ENCODE measurements at places on chromosomes 16 and 17.

DNA sequence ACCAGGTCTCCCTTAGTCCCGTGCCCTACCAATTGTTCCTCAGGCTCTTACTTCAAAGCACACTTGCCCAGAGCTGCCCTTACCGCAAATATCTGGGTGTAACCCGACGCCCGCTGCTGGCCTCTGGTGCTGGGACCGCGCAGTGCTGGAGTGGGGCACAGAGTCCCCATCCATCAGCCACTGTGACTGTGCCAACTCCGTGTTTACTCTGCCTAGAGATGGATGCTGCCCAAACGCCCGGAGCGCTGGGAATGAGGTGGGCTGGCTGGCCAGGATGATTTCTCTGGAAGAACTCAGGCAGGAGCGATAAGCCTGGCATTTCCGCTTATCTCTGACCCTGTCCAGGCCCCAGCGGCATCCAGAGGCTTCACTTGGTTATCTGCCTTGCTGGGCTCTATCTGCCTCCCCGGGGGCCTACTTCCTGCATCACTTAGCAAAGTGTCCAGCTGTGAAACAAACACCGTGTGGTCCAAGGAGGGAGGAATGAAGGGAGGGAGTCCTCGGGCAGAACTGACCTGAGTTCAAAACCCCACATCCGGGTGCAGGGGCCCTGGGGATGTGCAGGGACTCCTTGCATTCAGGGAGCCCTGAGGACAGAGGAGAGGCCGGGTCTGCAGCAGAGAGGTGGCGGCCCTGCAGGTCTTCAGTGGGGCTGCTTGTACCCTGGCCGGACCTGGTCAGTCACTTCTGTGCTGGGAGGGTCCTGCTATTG is 9.4 kb upstream of the MYLK3 start:
- no peak for DNase-seq

DNA sequence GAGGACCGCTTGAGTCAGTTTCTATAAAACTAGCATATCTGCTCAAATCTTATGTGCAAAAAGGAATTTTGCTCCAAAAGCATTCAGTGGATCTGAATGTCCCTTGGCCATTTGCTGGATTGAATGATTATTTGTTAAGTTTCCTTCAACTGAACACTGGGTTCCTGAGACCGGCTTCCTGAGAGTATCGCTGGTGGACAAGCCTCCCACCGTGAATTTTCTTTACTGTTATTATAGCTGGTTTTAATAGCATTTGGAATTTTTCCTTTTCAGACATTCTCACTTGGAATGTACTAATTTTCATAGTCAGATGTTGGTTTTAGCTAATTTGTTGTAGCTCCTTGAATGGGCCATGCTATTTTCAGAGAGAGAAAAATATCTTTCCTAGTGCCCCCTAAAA is 9.8 kb upstream of the MYOCD start:
- no peak for DNase-seq

DNA sequence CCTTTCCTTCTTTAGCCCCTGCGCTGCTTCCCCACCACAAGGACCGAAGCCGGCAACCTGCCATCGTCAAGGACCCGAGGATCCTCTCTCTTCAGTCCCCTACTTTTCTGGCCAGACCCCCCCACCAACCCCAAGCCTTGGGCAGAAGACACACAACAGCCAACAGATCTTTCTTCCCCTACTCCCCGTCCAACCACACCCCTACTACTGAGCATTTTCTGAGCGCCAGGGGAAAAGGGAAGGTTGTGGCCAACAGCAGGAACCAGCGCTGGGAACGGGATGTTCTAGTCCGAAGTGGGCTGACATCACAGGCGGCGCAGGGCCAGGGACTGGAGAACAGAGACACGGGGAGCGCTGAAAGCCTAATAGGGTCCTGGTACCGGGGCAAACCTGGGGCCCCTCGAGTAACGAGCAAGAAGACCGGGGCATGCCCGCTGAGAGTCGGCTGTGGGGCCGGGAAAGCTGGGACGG is 528 bp downstream of the PER1 start:
- no peak for DNase-seq

- DNase-seq: no peak
Observed at GRCh38 chr17:10821054-10821453, 16.8 kb downstream of the PIRT start.

- no peak for DNase-seq
Observed at GRCh38 chr17:21278450-21279197, 5.9 kb upstream of the MAP2K3 start.

GRCh38 chr16:4365014-4365406 is 6.6 kb upstream of the VASN start:
- DNase-seq: no peak

DNA sequence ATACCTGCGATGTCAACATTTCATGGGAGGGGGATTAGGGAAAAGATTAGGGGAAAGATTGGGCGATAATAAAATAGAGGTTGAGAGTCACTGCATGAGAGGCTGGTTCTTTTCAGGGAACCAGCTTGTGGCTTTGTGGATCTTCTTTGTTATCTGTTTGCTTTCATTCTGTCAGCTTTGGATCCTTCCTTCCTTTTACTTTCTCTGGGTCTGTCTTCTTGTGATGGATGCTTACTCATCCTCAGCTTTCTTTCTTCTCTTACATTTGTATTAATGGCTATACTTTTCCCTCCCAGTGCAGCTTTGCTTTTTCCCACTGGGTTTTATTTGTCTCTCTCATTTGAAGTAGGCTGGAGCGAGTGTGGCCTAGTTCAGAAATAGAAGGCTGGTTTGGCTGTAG is 47.1 kb downstream of the RPTOR start:
- DNase-seq: no peak

- DNase-seq: no peak
Observed at GRCh38 chr16:52649870-52650269, 102.9 kb upstream of the TOX3 start.

DNA sequence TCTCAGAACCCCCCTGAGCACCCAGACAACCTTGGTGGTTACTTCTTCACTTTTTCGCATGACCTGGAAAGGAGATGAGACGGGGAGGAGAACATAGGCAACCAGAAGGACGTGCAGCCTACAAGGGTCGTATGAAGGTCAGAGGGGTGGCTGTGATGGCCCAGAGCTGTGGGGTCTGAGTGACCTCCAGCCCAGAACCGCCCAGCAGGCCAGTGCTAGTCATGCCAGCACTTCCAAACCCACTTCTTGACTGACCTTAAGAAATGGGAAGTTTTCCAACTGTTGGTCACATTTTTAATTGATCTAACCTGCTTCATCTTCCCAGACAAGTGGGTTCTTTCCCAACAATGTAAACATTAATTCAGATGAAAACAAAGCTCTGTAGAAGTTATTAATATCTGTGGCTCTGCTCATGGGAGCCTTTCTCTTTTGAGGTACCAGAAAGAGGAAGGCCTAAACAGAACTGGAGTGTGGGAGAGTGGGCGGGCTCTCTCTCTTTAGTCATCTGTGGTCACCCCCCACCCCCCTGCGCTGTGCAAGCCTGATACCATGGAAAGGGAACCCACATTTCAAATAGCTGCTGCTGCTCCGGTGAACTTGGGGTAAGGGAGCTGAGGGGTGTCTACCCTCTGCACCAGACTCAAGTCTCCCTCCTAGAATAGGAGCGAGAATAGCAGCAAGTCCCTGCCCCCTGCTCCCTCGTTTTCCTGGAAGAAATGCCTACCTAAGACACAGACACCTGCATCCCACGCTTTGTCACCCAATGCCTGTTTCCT is 101.6 kb downstream of the RAB11FIP4 start:
- DNase-seq: no peak

GRCh38 chr16:27665881-27666280 is 115.9 kb downstream of the KATNIP start:
- no peak for DNase-seq

DNA sequence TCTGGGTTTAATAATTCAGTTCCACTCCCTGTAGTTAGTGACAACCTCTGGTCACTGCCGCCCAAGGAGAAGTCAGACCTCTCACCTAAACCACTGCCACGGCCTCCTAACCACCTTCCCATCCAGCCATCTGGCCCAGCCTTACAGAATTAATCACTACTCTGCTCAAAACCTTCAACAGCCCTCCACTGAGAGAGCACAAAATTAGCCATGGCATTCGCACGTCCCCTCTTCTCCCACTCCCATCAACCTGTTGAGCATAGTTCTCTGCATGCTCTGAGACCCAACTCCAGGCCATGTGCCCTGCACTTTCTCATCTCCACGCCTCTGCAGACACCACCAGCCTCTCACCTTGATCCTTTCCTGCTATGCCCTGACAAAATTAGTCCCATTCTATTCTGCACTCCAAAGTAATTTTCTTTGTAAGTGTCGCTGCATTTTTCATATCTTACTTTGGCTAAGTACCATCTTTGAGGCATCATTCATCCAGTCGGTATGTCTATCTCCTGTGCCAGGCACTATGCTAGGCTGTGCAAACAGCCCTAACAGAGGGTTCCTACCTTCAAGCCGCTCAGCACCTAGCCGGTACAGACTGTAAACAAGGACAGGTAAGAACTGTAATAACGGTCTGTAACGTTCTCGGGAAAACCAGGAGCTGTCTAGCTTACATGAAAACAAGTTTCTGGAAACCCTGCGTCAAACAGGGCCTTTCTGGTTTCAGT is 963 bp downstream of the COPRS start:
- DNase-seq: no peak

- DNase-seq: no peak
Observed at GRCh38 chr16:80107900-80108299, 432.9 kb upstream of the DYNLRB2 start.

DNA sequence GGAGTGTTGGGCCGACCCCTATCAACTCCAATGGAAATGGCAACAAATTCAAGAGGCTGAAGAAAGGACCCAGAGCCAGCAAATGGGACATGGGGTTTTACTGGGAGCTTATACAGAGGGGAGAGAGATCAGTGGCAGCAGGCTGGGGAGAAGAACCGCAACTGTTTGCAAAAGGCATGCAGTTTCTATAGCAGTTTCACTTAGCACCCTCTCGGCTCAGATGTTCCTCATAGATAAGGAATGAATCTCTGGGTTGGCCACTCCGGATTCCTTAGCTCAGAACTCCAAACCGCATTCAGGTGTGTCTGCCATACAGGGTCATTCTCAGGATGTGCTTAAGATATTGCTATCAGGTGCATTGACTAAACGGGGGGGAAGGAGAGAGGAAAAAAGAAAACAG is 71.1 kb upstream of the RPL38 start:
- DNase-seq: no peak

- DNase-seq: no peak
Observed at GRCh38 chr17:4175921-4176807, 33.2 kb downstream of the CYB5D2 start.

DNA sequence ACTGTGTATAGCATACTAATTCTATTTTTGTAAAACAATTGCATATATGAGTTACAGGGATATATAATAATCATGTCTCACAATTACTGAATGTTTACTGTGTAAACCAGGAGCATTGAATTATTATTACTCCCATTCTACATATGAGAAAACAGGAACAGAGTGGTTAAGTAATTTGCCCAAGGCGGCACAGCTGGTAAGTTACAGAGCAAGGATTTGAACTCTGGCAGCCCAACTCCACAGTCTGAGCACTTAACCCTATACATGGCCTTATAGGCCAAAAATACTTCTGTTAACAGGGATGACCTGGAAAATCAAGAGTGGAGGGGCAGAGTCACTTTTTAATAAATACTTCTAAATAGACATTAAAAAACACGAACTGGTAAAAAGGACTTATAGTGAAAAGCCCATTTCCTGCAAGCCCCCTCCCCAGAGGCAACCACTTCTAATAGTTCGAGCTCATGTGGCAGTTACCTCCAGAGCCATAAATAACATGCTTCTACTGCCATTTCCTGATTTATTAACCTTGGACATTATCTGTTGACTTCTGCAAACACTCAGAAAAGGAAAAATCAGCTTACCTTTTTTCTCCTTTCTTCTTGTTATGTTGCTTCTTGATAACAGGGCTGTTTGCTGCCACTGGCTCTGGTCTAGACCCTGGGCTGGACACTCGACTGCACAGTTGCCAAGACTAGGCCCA is 22.1 kb upstream of the ADGRG1 start:
- no peak for DNase-seq

DNA sequence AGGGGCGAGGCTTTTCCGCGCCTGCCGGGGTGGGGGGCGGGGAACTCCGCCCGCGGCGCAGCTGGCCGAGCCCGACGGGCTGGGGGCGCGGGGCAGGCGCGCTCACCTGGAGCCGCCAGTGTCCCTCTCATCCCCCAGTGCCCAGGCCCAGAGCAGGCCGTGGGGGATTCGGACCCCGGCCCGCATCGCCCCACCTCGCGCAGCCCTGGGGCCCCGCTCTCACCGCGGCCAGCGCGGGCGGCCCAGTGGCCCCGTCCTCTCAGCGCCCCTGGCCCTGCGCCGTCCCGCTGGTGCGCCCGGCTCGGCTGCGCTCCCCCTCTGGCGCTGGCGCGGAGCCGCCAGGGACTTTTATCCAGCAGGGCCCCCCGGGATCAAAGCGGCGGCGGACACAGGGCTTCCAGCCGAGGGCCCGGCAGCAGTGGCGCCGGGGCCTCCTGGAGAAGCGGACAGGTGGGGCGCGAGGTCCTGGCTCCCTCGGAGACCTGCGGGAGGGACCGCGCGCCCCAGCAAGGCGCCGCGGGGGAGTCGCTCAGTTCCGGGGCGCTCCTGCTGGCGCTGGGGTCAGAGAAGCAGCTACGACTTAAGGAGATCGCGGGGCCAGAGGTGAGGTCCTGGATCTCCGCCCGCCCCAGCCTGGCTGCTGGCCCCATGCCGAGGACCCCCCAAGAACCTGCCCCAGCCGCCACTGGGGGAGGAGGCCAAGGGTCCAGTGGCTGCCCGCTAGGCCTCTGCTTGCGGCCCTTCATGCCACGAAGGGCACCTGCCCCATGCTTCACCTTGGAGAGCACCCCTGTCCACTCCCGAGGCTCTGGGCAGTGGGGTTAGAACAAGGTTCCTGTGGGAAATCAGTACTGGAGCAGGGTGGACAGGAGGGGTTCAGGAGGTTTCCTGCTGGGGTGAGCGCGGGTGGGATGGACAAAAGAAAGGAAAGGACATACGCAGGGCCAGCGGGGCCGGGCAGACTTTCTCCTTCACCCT is 823 bp upstream of the NOTUM start:
- DNase-seq: no peak

DNA sequence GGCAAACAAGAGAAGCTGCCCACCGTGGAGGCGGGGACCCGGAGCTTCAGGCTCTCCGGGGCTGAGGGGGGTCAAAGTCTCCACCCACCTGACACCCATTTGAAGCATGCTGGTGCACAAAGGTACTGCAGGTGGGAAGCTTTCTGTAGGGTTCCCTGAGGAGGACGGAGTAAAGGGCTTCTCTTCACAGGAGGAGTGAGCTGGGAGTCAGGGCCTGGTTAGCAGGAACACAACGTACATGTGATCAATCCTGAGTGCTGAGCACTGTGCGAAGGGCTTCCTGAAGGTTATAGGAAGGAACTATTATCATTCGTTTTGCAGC is 252.9 kb upstream of the RPL38 start:
- no peak for DNase-seq

- no peak for DNase-seq
Observed at GRCh38 chr17:50072130-50072529, 16.2 kb downstream of the ITGA3 start.

GRCh38 chr17:19464031-19465026 is 53.3 kb downstream of the RNF112 start:
- no peak for DNase-seq

- no peak for DNase-seq
Observed at GRCh38 chr17:16052486-16052885, 52.9 kb downstream of the TTC19 start.

DNA sequence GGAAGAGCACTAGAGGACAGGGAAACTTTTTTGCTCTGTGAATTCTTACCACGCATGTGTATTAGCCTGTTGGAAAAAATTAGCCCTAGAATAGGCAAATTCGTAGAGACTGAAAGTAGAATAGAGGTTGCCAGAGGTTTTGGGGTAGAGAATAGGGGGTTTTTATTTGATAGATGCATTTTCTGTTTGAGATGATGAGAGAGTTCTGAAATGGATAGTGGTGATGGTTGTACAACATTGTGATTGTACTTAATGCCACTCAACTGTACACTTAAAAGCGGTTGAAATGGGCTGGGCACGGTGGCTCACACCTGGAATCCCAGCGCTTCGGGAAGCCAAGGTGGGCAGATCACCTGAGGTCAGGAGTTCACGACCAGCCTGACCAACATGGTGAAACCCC is 8.0 kb upstream of the DOC2B start:
- no peak for DNase-seq

All from AG04450 (cell line).